ENCODE measurements at places on chromosomes 2 and 18.

DNA sequence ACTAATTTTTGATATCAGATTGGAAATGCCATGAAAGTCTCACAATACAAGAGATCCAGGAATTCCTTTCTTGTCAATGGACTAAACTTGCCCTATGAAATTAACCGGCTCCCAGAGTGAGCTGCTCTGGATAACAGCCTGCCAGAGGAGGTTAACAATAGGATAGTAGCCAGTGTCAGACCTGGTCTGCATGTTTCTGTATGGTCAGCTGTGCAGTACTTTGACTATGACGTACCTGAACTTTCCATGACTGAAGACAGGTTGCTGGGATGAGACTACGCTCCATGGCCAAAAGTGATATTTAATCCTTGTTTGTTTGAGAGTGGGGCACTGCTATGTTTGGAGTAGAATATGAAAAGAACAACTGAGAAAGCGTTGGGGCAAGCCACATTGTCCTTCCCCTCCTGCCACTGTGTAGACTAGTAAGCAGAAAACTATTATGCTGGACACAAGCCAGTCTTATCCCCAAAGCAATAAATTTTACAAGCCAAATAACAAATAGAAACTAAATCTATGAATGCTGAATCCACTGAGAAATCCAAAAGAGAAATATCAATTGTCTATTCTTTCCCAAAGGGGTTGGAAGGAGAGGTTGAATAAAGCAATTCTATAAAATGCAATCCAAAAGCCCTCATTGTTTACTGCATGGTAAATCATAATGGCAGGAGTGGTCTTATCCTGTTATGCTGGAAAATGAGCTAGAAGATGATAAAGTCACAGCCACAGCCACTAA is 115.5 kb upstream of the CYP26B1 start:
- DNase-seq, result no peak

DNA sequence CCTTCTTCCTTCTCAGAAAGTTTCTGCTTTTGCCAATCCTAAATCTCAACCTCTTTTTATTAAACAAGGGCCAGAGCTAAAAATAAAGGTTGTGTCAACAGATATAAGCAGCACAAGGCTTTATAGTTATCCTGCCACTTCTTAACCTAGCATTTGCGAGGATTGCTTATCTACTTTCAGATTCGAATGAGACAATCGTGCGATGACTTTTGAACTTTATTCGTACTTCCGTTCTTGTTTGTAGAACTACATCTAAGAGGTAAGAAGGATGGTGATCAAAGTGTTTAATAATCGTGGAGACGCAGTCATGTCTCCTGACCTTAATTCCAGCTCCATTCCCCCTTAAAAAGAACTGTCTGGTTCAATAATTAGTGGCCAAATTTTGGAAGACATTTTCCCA is 578.6 kb downstream of the PIK3C3 start:
- DNase-seq, result no peak

DNA sequence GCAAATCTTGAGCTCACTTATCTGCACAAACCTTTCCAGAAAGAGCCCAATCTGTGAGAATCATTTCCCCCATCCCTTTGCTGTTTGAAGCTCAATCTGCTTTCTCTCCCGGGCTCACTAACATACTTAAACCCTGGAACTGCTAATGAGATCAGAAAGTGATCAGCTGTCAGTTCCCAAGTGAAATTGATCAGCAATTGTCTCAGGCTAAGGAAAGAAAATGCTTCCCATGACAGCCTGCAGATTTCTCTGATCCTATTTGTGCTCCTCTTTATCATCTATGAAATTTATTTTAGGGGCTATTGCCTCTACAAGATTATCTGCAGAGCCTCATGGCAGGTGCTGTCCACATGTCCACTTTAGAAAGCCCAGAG is 239.0 kb upstream of the CXCR4 start:
- no peak for DNase-seq

GRCh38 chr2:202035089-202035940 is 1.7 kb downstream of the FZD7 start:
- no peak for DNase-seq

DNA sequence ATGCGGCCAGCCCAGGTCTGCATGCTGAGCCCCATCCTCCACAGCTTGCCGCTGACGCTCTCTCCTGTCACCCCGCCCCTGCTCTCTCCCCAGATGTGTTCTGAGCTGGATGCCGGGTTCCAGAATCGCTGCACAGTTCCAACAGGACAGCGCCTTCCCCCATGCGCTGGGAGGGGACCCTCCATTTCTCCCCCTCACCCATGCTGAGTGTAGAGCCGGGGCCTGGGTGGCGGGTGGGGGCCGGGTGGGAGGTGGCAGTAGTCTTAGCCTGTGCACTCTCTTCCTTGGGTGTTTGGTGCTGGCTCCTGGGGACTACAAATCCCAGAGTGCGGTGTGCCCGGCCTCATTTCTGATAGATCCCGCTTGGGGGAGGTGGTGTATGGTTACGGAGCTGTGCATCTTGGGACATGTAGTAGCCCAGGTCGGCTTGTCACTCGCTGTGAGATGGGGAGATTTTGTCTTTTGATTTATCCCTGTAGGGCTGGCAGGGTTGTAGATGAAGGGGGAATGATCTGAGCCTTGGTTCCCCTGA is 6.8 kb downstream of the DNAJB2 start:
- DNase-seq, result no peak

GRCh38 chr2:54570925-54571694 is 115.0 kb downstream of the SPTBN1 start:
- no peak for DNase-seq

DNA sequence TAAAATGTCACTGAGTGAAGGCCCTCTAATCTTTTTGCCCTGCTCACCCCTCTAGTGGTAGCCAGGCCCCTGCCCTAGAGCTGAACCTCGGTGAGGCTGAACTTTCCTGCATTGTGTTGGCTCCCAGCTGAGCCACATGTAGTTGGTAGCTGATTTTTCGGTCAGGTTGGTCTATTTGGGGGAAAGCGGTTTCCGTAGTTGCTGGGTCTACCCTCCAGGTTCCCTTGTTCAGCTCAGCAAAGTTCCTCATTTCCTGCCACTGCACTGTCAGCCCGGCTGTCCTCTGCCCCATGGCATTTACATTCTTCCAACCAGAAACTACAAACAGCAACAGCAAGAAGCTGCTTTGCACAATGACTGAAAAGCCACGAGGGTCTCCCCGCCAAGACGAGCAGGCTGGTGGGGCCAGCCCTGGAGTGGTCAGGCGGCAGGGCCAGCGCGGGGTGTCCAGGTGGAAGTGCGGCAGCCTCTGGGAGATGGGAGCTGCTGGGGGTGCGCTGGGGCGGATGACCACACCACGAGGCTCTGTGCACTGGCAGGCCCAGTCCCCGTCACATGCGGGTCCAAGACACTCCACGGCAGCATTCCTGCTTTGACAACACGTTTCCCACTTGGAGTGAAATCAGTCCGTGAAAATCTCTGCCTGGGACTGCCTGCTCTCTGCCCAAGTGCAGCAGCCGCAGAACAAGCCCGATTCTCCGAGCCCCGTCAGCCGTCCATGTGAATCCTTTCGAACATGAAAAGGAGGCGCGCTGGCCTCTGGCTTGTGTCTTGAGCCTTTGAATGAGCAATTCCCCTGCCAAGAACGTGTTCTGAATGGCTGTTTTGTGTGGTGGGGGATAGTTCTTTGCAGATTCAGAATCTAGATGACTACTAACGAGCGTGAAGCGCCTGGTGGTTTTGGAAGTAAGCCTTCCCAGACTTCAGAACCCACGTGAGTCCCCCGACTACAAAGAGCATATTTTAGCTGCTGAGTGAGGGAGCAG is 159.4 kb downstream of the ASB1 start:
- DNase-seq, result no peak

DNA sequence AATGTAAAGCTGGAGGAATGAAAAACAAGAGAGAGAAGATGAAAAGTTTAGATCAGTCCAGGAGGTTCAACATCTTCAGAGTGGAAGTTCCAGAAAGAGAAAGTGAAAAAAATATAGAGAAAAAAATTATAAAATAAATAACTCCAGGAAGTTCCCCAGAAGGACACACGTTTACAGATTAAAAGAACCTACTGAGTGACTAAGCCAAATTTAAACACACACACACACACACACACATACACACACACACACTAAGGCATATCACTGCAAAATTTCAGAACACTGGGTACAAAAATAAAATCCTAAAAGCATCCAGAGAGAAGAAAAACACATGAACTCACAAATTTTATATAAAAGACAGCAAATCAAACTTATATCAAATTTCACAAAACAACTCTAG is 85.9 kb upstream of the PMAIP1 start:
- DNase-seq, result no peak

GRCh38 chr2:63186331-63186730 is 135.7 kb downstream of the OTX1 start:
- DNase-seq, result no peak

DNA sequence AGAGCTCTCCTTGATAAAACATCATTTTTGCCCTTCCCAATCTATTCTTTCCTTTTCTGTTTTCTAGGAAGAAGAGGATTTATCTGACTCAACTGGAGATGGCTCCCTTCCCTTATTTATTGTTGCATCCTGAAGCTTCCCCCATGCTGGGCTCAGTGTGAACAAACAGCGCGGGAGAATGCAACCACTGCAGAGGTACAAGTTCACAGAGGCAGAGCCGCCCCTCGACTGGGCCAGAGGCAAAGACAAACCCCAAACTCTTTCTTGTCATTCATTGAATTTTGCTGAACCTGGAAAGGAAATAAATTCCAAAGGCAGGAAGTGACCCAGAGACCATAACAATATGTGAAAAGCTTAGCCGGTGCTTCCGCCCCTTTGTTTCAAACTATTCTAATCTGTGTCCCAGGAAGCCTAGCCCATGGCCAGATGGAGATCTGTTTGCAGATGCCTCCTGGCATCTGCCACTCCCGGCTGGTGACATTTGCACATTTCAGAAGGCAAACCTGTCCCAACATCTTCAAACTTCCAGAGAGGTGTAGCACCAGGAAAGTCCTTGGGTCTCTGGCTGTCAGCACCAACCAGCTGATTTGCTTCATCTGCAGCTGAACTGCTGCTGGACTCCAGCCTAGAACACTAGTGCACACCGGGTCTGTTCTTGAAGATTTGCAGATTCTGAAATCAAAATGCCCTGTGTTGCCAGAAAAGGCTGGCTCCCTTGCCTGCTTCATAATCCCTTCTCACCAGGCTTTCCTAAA is 79.4 kb upstream of the MAP4K3 start:
- DNase-seq, result no peak

- no peak for DNase-seq
These were observed 16.8 kb downstream of the AP1S3 start for GRCh38 chr2:223820549-223820948.

DNA sequence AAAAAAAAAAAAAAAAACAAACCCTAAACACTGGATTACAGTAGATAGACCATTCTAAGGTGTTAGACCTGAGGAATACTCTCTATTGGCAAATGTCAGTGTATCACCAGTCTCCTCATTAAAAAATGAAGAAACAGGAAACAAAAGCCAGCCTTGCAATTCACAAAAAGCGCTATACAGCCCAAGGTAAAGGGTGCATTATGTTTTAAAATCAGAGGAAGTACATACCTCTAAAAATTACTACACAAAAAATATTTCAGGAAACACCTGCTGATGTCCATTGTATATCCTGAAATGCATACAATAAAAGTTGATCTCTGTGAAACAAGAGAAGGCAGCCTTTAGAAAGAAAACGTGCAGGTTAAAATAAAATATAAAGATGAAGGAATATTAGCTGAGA is 54.9 kb upstream of the TSPYL6 start:
- no peak for DNase-seq

- no peak for DNase-seq
These were observed 122.7 kb downstream of the TCF4 start for GRCh38 chr18:55465313-55465712.

- DNase-seq, result no peak
These were observed 1675.9 kb upstream of the CELF4 start for GRCh38 chr18:39241534-39241933.

DNA sequence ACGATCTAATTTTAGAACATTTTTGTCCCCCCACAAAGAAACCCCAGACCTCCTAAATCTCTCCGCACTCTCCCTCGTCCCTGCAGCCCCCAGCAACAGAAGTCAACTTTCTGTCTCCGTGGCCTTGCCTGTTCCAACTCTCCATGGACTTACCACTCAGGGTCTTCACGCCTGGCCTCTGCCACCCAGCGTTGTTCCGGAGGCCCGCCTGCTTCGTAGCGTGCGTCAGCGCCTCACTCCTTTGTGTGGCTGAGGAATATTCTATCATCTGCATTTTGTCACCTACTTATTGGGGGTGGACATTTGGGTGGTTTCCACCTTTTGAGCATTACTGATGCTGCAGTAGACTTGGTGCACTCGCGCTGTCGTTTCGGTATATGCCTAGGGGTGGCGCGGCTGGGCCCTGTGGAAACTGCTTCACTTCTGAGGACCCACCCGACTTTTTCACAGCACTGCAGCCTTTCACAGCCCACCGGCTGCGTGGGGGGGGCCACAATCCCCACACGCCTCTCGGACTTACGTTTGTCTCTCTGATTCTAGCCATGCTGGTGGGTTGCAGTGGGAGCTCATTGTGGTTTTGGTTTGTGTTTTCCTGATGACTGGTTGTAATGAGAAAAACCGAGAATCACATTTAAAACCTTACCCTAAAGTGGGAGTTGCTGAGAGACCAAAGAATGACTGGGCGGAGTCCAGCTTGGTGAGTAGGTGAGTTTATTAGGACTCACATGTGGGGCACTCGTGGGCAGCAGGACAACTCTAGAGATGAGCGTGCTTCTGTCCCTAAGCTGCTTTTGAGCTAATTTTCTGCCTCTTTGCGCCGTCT is 1.4 kb upstream of the HSBP1L1 start:
- DNase-seq, result no peak

DNA sequence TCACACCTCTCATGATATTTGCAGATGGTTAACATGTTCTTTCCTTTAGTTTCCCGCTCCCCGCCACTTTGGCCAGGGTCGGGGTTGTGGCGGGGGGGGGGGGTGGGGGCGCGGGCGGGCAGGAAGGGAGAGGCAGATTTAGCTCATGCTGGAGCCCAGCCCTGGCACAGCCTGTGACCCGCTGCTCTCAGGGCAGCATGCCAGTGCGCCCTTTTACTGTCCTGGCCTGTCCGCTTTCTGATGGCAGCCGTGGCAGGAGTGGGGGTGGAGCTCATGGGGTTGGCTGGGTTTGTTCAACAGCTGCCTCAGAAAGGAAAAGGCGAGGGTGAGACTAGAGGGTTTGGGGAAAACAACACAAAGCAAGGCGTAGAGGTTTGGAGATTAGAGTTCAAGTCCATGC is 56.1 kb downstream of the TNP1 start:
- no peak for DNase-seq

DNA sequence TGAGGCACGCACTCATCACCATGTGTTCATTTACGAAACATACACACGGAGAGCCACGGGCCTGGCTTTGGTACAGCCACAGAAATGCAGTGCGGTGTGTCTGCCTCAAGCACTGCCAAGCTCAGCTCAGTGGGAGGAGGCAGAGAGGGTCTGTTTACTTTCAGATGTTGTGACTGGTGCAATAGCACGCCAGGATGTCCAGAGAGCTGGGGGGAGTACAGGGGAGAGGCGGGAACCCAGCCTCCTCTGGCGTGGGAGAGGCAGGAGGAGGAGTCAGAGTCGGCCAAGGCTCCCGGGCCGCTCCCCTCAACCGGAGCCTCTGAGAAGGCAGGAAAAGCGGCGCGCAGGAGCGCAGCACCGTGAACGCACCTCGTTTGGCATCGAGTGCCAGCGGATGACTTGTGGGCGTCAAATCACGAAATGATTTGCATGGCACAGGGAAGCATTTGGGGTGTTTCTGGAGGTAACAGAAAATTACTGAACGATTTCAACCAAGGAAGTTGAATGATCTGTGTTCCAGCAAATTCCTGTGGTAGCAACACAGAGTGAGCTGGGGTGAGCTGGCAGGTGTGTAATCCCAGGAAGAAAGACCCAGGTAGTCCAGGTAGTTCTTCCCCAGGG is 143.0 kb downstream of the ZNF516 start:
- DNase-seq, result peak; percentile 18

All from NCI-H1436 treated with DMSO at 0.1 percent for 48 hours (cell line).